Right cardiac atrium (tissue), 5 donors: ENCODE measurements at places on chromosomes 16 and 17. TPM values are rescaled to one million over a fixed set of nuclear protein-coding genes. Genes with fewer than 3 reads are reported as not detected.

Gene ELMO3
- 0.78 TPM for total RNA-seq

Gene SPN
- total RNA-seq: 3.4 TPM

DNA sequence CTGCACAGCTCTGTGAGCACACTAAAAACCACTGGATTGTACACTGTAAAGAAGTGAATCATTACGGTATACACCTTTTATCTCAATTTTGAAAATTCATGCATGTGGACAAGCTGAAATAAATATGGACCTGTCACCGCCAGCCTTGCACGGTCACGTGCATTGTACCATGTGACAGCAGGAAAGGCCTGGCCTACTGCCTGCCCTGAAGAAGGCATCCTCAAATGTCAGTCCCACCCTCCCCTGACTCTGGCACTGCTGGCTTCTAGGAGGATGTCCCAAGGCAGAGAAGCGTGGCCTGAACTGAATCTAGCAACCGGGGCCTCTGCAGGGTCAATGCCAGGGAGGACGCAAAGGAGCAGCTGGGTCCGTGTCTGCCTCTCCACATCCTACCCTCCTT lies 34.6 kb downstream of the SLC38A8 start:
- peak; percentile 55 for DNase-seq

DNA sequence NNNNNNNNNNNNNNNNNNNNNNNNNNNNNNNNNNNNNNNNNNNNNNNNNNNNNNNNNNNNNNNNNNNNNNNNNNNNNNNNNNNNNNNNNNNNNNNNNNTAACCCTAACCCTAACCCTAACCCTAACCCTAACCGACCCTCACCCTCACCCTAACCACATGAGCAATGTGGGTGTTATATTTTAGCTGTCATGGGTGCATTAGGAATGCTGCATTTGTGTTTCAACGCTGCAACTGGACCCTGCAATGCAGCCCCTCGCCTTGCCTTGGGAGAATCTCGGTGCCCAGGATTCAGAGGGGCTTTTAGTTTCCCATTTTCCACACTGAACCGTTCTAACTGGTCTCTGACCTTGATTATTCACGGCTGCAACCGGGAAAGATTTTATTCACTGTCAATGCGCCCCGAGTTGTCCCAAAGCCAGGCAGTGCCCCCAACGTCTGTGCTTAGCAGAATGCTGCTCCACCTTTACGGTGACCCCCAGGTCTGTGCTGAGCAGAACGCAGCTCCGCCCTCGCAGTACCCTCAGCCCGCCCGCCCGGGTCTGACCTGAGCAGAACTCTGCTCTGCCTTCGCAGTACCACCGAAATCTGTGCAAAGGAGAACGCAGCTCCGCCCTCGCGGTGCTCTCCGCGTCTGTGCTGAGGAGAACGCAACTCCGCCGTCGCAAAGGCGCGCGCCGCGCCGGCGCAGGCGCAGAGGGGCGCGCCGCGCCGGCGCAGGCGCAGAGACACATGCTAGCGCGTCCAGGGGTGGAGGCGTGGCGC lies 43.3 kb downstream of the POLR3K start:
- peak; percentile 61 for DNase-seq

GRCh38 chr17:48728232-48729231 lies at the start of gene HOXB13:
HOXB13 (minus strand) TSS chr17:48728750; CDS start chr17:48728593, 157 bp downstream.
- DNase-seq: peak; percentile 55

GRCh38 chr16:55249361-55249760 lies 74.6 kb upstream of the IRX6 start:
- no peak for DNase-seq
